ENCODE measurements at places on chromosomes 7 and 10.
A peak's percentile ranks its signal among the peaks of the same experiment; 100 is the strongest.

GRCh38 chr10:71339796-71340589 is 20.9 kb downstream of the SLC29A3 start:
- DNase-seq, result no peak

DNA sequence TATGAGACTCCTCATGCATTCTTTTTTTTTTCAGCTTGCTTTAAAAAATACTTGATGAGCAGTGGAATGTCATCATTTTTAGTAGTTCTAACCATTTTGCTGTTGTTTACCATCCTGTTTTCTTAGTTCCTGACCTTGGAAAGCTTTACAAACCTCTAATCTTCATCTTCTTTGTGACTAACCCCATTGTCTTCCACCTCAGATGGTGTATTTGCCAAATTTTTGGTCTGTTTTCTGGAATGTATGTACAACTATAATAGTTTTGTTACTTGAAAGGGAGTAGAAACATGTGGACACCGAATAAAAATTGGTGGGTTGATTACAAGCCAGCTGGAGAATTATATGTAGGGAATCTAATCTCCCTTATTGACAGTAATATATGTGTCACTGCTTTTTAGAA is 172.7 kb downstream of the SND1 start:
- peak; percentile 86 for DNase-seq

- DNase-seq, result peak; percentile 85
Measured at GRCh38 chr7:85135977-85136376, 50.9 kb downstream of the SEMA3D start.

DNA sequence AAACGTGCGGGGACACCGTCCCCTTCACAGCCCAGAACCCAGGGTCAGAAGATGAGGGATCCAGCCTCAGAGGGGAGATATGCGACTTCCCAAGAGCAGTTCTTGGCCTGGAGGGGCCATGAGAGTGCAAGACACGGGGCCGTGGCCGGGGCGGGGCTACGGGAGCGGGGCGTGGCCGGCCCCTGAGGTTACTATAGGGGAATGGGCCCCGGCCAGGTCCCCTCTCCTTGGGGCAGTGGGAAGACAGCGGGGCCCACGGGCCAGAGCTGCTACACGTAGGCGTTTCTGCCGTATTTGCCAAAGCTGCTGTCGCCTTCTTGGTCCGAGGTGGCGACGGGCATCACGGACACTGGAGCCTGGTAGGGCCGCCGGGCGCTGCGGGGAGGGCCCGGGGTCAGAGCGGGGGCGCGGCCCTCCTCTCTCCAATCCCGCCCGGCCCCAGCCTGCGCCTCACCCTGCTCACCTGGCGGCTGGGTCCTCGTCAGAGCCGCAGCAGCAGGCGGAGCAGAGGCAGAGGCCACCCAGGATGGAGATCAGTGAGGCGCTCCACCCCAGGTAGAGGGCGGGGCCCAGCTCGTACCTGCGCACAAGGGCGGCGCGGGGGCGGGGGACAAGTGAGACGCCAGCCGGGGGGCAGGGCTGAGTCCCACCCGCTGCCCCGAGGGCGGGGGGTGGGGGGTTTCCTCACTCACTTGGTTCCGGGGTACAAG is 5.3 kb downstream of the CLDN15 start:
- no peak for DNase-seq

- DNase-seq, result no peak
Measured at GRCh38 chr7:152382244-152382643, 53.6 kb downstream of the KMT2C start.

- DNase-seq, result no peak
Measured at GRCh38 chr7:136912339-136912738, 43.9 kb downstream of the CHRM2 start.

DNA sequence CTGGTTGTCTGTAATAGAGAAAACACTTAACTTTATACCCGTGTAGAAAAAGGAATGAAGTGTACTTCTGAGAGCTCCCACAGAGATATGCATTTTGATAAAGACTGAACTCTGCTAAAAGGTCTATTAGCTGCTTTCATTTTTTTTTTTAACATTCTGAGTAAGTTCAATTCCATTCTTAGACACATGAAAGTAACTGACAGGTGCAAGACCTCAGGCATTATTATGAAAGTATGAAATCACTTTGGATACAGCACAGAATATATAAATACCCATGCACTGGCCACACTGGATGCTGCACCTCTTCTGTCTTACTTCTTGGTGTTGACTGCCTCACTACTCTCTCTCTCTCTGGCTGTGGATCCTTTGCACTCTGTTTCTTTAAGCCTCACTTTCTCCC is 46.2 kb downstream of the VWDE start:
- no peak for DNase-seq

- no peak for DNase-seq
Measured at GRCh38 chr10:43198682-43199005, 60.4 kb downstream of the CSGALNACT2 start.

GRCh38 chr7:20595971-20596370 is 19.5 kb upstream of the ABCB5 start:
- no peak for DNase-seq

GRCh38 chr7:74134117-74134620 is 40.0 kb upstream of the EIF4H start:
- DNase-seq, result no peak

DNA sequence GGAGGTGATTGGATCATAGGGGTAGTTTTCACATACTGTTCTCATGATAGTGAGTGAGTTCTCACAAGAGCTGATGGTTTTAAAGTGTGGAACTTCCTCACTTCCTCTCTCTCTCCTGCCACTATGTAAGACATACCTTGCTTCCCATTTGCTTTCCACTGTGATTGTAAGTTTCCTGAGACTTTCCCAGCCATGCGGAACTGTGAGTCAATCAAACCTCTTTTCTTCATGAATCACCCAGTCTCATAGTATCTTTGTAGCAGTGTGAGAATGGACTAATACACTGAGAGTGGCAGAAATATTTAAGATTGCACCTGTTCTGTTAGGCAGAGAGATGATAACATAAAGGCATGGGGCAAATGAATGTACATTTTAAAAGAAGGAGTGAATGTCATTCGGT is 507.8 kb downstream of the SORCS3 start:
- DNase-seq, result no peak

GRCh38 chr7:27802999-27803398 is 63.0 kb downstream of the TAX1BP1 start:
- DNase-seq, result peak; percentile 65

DNA sequence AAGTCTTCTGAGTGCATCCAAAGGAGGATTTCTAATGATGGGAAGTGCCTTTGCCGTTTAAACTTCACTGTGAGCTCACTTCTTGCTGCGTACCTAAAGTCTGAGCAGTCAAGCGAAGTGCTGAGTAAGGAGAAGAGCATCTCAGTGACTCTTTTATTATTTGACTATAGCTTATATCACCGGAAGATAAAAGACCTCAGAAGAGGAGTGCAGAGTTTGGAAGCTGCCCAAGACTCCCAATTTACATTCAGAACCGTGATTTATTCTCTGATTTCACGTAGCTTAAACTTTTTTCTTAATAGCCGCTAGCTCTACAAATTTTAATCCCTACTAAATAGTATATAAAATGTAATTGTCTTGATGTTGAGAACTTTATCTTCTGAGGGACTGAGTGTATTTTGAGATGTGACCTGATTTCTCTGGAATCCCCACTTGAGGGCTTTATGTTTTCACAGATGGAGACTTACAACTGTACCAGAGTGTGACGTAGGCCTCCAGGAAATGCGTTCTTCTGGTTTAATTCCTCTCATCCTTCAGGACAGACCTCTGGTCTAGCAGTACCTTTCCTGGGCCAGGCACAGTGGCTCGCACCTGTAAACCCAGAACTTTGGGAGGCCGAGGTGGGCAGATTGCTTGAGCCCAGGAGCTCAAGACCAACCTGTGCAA is 51.1 kb downstream of the CAMK1D start:
- no peak for DNase-seq

- DNase-seq, result peak; percentile 84
Measured at GRCh38 chr7:13904007-13904406, 85.5 kb downstream of the ETV1 start.

DNA sequence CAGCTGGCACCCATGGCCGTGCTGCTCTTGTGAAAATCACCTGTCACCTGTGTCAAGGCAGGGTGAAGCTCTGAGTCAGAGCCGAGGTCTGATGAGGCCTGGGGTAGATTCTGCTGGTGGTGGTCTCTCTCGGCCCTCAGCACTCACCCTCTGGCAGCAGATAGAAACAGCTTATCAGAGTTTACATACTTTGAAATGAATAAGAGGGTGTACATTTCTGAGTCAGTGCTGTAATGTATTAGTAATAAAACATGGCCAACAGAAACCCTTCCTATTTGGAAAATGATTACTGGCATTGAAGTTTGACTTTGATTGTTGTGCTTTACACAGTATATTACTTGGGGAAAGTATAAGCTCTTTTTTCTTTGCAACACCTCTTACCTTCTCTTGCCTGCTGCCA is 228.8 kb downstream of the SNX10 start:
- DNase-seq, result no peak

DNA sequence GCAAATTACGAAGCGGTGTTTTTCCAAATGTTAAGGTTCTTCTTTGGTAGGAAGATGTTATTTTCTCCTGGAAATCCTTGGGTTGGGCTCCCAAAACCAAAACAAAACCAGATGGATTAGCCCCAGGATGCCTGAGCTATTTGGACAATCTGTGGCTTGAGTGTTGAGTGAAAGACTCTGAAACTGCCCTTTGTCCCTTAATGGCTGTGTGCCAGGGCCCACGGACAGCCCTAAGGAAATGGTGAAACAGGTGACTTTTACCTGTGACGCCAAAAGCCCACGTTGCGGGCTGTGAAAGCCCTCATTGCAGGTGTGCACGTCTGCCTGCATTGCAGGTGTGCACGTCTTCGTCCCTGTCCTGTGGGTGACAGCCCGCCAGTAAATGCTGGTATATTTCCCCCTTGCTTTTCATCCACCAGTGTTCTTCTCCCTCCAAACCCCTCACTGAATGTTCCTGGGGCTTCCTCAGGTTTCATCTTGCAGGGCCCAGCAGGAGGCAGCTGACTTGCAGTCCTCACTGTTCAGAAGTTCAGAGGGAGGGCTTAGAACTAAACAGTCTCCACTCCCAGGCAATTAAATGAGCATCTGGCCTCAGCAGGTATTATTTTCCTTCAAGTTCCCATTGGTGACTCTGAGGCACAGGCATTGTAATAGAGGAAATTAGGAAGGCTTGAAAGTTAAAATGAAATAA is 10.7 kb downstream of the PFKP start:
- no peak for DNase-seq

DNA sequence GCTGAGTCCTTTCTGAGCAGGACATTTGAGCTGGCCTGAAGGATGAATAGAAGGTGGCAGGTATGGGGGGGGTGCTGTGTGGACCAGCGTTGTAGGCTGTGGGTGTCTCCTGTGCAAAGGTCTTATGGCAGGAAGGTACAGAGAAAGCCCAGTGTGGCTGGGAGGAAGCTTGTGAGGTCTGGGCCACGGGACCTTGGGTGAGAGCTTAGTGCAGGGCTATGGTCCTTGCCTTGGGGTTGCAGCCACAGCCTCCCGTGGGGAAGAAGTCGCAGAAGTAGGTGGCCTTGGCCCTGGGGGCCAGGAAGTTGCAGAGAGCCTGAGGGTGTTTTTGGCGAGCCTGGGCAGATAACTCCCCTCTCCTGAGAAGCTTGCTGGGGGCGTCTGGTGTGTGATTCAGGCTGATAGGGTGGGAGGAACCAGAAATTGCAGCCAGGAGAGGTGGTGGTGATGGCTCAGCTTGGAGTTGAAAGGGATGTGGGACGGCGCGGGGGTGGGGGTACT is 172.0 kb upstream of the TNRC18 start:
- DNase-seq, result peak; percentile 49

DNA sequence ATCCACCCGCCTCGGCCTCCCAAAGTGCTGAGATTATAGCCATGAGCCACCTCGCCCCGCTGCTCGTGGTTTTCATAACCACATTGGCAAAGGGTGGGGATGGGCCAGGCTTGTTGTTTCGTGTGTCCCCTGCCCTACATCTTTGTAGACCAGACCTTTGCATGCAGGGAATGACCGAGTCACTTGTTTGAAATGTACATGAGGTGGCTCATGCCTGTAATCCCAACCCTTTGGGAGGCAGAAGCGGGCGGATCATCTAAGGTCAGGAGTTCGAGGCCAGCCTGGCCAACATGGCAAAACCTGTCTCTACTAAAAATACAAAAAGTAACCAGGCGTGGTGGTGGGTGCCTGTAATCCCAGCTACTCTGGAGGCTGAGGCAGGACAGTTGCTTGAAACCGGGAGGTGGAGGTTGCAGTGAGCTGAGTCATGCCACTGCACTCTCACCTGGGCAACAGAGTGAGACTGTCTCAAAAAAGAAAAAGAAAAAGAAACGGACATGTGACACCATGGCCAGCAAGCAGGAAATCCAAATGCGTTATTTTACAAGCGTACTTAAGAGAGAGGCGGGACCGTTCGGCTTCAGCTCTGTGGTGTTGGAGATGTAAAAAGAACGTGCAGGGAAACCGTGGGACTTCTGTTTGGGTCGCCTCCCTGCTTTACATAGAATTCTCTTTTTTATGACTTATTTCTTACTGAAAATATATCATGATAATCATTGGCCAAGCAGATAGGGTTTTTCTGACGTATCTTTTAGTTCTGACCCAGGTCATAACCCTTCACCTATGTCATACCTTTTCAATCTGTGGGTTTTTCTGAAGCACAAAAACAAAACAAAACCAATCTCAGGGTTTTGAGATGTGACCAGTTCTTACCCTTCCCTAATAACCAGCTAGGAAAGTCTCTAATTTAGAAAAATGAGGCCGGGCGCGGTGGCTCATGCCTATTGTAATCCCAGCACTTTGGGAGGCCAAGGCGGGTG is 45.1 kb downstream of the WIPI2 start:
- peak; percentile 29 for DNase-seq

- no peak for DNase-seq
Measured at GRCh38 chr7:36185092-36185491, 32.0 kb downstream of the EEPD1 start.

GRCh38 chr7:17094963-17095574 is 203.4 kb upstream of the AHR start:
- DNase-seq, result peak; percentile 99

DNA sequence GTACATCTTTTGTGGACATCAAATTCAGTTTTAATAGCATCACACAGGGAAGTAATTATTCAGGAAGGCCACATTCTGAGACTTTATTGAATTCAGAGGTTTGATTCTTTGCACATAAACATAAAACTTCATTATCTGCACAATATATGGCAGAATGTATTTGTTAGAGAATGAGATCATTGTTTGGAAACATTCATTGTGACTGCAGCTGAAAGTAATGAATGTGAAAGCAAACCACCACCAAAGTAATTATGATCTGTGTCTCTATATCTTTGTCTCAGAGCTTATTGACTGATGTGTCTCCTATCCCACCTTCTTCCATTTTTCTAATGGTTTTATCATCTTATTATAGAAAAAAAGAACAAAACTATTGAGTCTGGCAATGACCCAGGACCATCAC is 340.9 kb upstream of the PCDH15 start:
- no peak for DNase-seq

DNA sequence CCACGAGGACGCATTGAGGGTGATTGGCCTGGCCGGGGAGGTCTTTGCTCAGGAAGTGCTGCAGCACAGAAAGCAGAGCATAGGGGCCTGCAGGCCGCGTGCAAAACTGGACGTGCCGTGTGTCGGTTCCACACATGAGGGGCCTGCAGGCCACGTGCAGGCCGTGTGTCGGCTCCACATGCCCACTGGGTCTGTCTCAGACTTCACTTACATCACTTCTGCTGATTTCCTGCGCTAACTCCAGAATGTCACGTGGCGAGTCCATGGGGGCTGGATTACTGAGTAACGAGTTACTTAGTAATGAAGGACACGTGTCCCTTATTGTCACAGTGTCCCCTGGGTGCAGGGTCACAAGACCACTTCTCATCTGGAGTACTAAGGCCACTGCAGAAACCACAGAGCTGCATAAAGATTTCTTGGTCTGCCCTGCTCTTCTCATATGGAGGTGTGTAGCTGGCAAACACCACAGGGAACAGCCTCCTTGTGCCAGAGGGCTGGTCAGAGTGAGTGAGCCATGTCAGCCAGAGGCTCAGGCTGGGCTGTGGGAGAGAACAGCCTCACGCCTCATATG is 60.8 kb downstream of the GDI2 start:
- peak; percentile 81 for DNase-seq

Data from AG10803 (cell line).